ENCODE measurements at places on chromosomes 3 and 15. TPM values are rescaled to one million over a fixed set of nuclear protein-coding genes. Genes with fewer than 3 reads are reported as not detected.

The NLGN1 gene
- total RNA-seq: 3.7 TPM

GRCh38 chr3:125324341-125324740 lies 50.8 kb downstream of the ZNF148 start:
- H3K27me3 ChIP-seq: no peaks in the 10 kb centered on the region
- peaks cover 12% of the 10 kb centered on the region for H3K4me1 ChIP-seq
- no peak overlapping the region for H3K27ac ChIP-seq
- peaks cover 29% of the 10 kb centered on the region for H3K36me3 ChIP-seq

DNA sequence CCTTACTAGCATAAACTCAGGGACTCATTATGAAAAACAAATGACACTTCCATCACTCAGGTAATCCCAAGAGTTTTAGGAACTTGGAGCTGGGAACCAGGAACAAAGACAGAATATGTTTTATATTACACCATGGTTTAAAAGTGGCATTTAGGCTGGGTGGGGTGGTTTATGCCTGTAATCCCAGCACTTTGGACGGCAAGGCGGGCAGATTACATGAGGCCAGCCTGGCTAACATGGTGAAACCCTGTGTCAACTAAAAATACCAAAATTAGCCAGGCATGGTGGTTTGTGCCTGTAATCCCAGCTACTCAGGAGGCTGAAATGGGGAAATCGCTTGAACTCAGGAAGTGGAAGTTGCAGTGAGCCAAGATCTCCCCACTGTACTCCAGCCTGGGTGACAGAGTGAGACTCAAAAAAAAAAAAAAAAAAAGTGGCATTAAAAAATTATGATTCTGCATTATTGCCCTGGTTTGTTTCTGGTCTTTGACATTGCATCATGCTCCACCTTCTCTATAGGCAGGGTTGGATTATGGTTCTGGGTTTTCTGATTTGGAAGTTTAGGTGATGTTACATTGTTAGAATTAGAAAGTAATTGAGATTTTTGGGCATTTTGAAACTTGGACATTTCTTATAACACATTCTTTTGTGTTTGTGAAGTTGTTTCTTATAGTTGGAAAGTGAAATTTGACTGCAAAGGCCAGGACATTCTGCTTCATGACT lies 19.0 kb downstream of the SQOR start:
- peaks cover 10% of the 10 kb centered on the region for H3K4me1 ChIP-seq
- no peak for DNase-seq
- no peaks in the 10 kb centered on the region for H3K36me3 ChIP-seq

GRCh38 chr15:78047761-78048627 lies 29.5 kb downstream of the TBC1D2B start:
- DNase-seq: no peak
- H3K36me3 ChIP-seq: peaks cover 2% of the 10 kb centered on the region
- peak overlapping the region; percentile 75 for H3K27ac ChIP-seq
- H3K27me3 ChIP-seq: no peaks in the 10 kb centered on the region
- H3K4me3 ChIP-seq: no peak overlapping the region

The RTF1 gene
- total RNA-seq: 66.9 TPM

The SH3GL3 gene
- total RNA-seq: 6.0 TPM

GRCh38 chr3:56921573-56922453 lies 120.1 kb upstream of the ARHGEF3 start:
- H3K36me3 ChIP-seq: no peaks in the 10 kb centered on the region
- peaks cover 57% of the 10 kb centered on the region for H3K4me1 ChIP-seq
- peak overlapping the region; percentile 91 for H3K27ac ChIP-seq
- peaks cover 3% of the 10 kb centered on the region for H3K27me3 ChIP-seq
- H3K4me3 ChIP-seq: no peak overlapping the region
- no peak for DNase-seq

- H3K27ac ChIP-seq: no peak overlapping the region
- H3K36me3 ChIP-seq: no peaks in the 10 kb centered on the region
- no peak for DNase-seq
Measured at GRCh38 chr3:14391033-14391432, 11.4 kb upstream of the SLC6A6 start.

DNA sequence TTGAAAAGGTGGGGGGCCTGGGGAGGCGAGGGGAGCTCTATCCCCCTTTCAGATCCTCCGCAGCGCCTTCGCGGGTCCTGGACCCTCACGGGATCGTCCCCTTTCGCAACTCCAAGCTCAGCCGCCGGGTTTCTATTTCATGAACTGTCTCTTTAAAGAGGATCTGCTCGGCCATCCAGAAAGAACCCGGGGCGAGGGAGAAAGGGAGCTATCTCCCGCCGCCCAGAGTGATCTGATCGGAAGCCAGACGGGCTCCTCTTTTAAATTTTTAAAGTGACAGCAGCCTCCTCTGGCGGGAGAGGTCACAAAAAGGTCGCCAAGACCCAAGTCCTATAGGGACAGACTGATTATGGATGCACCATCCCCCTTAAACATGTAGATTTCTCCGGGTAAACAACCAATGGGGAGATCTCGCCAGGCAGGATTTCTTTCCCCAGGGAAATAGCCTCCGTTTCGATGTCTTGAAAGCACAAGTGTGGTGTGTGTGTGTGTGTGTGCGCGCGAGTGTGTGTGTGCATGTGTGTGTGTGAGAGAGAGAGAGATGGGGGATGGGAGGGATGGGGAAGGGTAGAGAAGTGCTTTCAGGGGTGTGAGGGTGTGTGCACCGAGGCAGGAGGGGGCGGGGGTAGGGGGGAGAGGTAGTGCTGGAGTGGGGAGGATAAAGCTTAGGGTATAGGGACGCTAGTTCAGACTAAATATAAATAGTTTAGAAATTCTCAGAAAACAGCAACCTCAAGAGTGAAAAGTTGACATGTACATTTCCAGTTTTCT lies 516.1 kb downstream of the MECOM start:
- H3K36me3 ChIP-seq: no peaks in the 10 kb centered on the region
- H3K27me3 ChIP-seq: peaks cover 54% of the 10 kb centered on the region
- H3K4me3 ChIP-seq: peak overlapping the region; percentile 97

The ADAMTSL3 gene
- total RNA-seq: 13.2 TPM

The C3orf20 gene
- 0.09 TPM for total RNA-seq

The ATP13A3 gene
- 60.2 TPM for total RNA-seq

- no peaks in the 10 kb centered on the region for H3K36me3 ChIP-seq
- peaks cover 11% of the 10 kb centered on the region for H3K4me1 ChIP-seq
- no peaks in the 10 kb centered on the region for H3K27me3 ChIP-seq
- DNase-seq: no peak
- H3K27ac ChIP-seq: no peak overlapping the region
- no peak overlapping the region for H3K4me3 ChIP-seq
Measured at GRCh38 chr15:70859322-70859908, 5.5 kb upstream of the LARP6 start.

- H3K4me3 ChIP-seq: no peak overlapping the region
- H3K27ac ChIP-seq: no peak overlapping the region
- H3K27me3 ChIP-seq: peaks cover 2% of the 10 kb centered on the region
- H3K36me3 ChIP-seq: no peaks in the 10 kb centered on the region
Measured at GRCh38 chr3:32583708-32584107, 13.1 kb upstream of the DYNC1LI1 start.

GRCh38 chr3:194121891-194122631 lies 13.9 kb upstream of the HES1 start:
- H3K4me3 ChIP-seq: no peak overlapping the region
- no peaks in the 10 kb centered on the region for H3K36me3 ChIP-seq
- peaks cover 23% of the 10 kb centered on the region for H3K4me1 ChIP-seq
- no peaks in the 10 kb centered on the region for H3K27me3 ChIP-seq
- H3K27ac ChIP-seq: no peak overlapping the region

The PLS1 gene
- 7.2 TPM for total RNA-seq

The IQGAP1 gene
- 110 TPM for total RNA-seq

DNA sequence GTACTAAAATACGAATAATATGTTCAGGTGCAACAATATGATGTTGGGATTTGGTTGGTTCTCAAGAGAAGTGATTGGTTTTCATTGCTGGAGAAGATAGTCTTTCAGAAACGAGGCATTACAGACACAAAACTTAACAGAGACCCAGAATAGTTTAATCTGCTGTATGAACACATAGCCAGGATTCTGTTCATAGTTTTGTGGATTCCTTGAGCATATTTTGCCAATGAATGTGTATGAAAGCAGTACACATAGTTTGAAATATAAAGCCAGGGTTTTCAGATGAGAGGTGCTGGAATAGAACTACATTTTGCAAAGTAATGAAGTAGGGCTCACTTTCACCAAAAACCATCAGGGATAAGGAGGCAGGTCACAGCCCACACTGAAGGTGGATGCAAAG lies 5.7 kb upstream of the MCTP2 start:
- peaks cover 5% of the 10 kb centered on the region for H3K4me1 ChIP-seq

DNA sequence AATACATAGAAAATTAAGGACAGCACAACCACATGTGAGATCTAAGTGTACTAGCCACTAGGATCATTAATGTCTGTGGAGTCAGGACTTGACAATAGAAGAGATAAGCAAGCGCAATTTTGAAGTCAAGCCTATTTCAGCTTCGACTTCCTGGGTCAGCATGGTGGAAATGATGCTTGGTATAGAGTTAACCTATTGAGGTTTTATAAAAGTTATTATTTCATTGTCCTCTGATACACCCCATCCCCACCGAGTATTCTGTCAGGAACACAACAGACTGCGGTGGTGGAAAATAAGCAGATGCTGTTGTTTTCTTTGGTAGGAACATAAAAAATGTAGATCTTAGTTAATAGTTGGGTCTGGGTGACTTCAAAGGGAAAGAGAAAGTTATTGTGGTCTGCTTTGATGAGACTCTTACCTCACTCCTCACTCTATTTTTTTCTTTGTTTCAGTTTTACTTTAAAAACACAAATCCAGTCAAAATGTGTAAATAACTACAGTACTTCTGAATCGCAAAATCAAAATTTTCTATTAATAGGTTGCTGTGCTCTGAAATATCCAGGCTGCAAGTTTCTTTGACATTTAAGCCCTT lies 82.1 kb downstream of the IL5RA start:
- H3K36me3 ChIP-seq: peaks cover 1% of the 10 kb centered on the region
- H3K4me1 ChIP-seq: peaks cover 31% of the 10 kb centered on the region
- no peak for DNase-seq
- no peak overlapping the region for H3K27ac ChIP-seq

DNA sequence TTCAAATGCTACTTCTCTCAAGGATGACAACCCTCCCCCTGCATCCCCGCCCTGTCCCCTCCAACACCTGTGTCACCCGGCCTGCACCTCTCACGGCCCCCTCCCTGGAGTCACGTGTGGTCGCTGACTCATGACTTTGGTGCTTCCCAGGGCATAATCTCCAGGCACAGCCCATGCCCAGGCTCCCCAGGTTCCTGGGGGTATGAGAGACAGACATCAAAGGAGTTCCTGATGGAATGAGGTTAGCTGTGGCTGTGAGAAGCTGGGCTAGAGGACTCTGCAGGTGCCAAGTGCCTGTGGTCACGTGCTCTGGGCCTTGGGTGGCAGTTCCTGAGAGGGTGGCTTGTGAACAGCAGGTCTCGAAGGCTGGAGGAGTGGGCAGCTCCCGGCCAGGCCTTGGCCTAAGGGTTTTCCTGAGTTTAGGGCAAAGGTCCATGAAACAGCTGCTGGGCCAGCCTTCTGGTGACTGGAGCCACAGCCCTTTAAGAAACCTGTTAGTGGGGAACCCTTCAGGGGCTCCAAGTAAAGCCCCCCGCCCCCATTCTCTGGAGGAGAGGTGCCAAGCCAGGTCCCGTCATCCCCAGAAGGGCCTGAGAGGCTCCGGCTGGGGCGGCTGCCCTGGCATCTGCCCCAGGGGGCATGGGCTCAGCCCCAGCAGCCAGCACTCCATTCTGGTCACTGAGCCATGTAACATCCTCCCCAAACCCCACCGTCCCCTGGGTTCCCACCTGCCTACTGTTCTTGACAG lies 230.0 kb downstream of the XXYLT1 start:
- H3K27ac ChIP-seq: no peak overlapping the region
- DNase-seq: no peak
- no peaks in the 10 kb centered on the region for H3K36me3 ChIP-seq
- H3K4me1 ChIP-seq: peaks cover 22% of the 10 kb centered on the region
- H3K27me3 ChIP-seq: no peaks in the 10 kb centered on the region

The CTXND1 gene
- total RNA-seq: not detected

The ULK4 gene
- 10.7 TPM for total RNA-seq

The QRICH1 gene
- 130 TPM for total RNA-seq

Measured in mesothelial cell of epicardium (in vitro differentiated cells).